ENCODE measurements at places on chromosomes 7 and 10.

DNA sequence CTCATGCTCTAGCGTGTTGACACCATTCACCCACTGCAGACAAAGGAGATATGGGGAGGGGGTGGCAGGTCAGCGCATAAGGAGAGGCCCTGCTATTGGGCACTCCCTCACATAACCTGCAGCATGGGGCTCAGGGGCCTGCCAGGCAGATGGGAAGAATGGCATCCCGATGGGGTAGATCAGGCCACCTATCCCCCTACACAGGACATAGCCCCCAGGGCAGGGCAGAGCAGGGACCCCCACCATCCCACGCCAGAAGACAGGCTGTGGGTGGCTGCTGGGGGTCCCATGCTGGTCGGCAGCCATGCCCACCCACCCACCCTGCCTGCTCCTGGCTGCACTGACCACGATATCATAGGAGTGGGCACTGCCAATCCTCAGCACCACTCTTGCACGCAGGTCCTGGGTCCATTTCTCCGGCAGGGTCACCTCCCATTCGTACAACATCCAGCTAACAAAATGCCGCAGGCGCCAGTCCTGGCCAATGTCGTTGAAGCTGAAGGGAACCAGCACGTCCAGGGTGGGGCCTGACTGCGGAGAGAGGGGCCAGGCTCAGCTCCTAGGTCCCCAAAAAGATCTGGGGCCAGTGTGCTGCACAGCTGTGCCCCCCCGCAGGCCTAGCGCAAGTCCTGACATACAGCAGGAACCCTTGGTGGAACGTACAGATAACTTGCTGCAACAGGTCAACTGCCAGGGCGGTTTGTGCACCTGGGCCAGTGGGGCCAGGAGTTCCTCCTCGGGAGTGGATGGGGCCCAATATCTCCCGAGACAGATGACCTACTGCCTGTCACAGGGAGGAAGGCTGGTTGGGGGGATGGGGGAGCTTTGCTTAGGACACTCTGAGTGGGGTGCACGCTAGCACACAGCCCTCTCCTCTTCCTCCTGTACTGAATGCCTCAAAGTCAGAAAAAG, 45.9 kb upstream of the ZNF479 start:
- DNase-seq, result no peak

GRCh38 chr10:103901299-103901698, 16.7 kb downstream of the STN1 start:
- no peak for DNase-seq

DNA sequence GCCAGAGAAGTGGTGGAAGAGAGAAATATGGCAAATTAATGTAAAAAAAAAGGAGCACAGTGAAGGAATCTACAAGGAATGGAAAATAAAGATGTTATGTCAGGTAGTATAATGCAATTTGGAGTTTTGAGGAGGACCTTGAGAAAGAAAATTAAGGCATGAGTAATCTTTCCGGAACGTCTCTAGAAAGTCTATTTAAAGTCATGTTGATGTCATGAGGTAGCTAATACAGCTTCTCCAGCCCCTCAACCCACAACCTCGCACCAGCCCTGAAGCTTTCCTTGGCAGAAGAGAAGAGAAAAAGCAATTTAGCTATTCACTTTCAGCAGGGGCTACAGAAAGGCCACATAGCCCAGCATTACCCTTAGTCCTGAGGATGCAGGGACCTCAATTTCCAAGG, 22.5 kb downstream of the TRDMT1 start:
- no peak for DNase-seq

DNA sequence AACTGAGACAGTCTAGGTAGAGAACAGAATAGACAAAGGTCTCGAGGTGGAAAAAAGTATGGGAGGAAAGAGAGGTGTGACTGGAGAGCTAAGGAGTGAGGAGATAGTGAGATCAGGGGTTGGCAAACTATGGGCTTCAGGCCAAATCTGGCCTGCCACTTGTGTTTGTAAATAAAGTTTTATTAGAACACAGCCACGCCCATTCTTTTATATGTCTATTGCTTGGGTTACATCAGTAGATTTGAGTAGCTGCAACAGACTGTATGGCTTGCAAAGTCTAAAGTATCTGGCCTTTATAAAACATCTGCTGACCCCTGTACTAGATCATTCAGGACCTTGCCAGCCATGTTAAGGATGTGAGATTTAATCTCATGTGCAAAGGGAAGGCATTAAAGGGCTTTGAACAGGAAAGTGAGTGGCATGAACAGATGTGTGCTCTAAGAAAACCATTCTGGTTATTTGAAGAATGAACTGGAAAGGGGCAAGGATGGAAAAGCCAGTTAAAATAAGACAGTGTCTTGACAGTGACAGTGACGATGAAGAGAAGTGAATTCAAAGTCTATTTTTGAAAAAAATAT, 240.3 kb downstream of the RNLS start:
- DNase-seq, result no peak

GRCh38 chr10:1169186-1169885, 113.2 kb downstream of the WDR37 start:
- no peak for DNase-seq

DNA sequence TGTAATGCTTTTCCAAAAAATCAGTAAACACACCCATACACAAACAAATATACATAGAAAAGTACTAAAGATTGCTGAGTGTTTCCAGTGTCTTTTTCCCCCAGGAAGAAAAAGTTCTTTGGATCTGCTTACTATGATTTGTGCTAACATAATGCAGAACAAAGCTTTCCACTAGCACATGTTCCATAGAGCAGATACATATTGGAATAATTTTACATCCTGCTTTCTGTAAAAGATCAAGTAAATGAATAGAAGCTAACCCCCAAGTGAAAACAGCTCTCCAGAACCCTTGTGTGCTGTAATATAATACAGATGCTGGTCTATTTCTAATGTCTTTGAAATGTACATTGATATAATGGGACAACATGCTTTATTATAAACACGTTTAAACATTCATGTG, 125.5 kb downstream of the PON1 start:
- DNase-seq, result no peak

- no peak for DNase-seq
These were observed 17.3 kb downstream of the GRM3 start for GRCh38 chr7:86660950-86661462.

DNA sequence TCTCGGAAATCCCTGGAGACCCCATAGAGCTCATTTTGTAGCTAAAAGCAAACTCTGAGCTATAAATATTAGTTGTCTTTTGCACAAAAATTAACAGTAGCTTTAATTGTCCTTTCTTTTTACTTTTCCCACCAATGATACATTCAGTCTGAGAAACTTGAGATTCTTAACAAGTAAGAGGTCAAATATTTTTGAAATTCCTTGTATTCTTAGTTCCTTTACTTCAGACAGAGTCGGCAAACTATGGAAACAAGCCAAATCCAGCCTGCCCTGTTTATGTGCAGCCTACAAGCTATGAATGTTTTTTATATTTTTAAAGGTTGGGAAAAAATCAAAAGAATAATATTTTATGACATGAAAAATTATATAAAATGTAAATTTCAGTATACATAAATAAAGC, 146.6 kb downstream of the CTNNA3 start:
- DNase-seq, result no peak

- no peak for DNase-seq
These were observed 99.9 kb upstream of the AKR1E2 start for GRCh38 chr10:4725917-4726606.

GRCh38 chr10:10722422-10722821, 295.2 kb upstream of the CELF2 start:
- DNase-seq, result no peak

- DNase-seq, result peak; percentile 7
These were observed 39.9 kb downstream of the CYTH3 start for GRCh38 chr7:6232534-6232933.

- no peak for DNase-seq
These were observed 62.6 kb downstream of the RASGEF1A start for GRCh38 chr10:43204042-43204942.

GRCh38 chr7:25537662-25538375, 309.5 kb upstream of the NPVF start:
- DNase-seq, result no peak

GRCh38 chr10:104447906-104448305, 94.3 kb downstream of the CFAP58 start:
- DNase-seq, result no peak

- DNase-seq, result no peak
These were observed 537.6 kb downstream of the TCERG1L start for GRCh38 chr10:130773941-130774340.

GRCh38 chr10:22010973-22011408, 7.5 kb upstream of the DNAJC1 start:
- peak; percentile 51 for DNase-seq

GRCh38 chr10:93054486-93054885, 6.1 kb upstream of the CYP26C1 start:
- no peak for DNase-seq

- no peak for DNase-seq
These were observed 354.0 kb downstream of the ARL4A start for GRCh38 chr7:13041368-13041988.

DNA sequence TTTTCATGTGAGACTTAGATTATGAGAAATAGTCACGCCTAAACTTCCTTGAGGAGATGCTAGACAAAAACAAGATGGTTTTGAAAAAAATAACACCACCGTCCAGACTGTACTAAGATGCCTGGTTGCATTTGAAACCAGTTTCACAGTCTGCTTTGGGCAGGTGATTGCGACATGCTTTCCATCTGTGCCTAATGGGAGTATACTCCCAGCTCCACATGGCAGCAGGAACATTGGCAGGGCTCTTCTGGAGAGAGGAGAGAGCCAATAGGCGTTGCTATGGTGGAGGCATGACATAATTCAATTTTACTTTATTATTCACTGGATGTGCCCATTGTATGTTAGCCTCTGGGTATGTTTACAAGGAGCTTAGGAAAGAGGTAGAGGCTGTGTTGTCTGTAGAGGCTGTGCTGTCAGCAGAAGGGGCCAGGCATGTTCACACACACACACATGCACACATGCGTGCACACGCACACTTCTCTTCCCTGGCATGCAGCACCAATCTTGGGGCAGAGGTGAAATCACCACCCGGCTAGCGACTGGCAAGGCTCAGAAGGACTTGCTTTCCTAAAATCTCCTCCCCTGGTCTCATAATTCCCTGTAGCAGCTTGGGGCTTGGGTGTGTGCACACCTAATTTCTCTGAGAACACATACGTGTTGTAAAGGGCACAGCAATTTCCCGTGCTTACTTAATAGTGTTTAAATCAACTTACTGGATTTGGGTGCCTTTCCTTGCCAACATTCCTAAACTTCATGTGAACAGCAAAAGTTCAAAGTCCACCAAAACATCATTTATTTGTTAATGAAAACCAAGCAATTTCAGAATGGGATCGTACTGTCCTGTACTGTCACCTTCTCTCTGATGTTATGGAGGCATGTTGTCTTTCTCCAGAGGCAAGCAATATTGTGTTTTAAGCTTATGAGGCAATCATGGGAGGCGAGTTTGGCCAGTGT, 162.1 kb downstream of the TCF7L2 start:
- DNase-seq, result no peak

All from CD4-positive, alpha-beta T cell (primary cell).